ENCODE measurements at places on chromosomes 12 and 14.
A peak's percentile ranks its signal among the peaks of the same experiment; 100 is the strongest.

- DNase-seq = no peak
Measured at GRCh38 chr14:32728976-32729375, 209.7 kb upstream of the NPAS3 start.

DNA sequence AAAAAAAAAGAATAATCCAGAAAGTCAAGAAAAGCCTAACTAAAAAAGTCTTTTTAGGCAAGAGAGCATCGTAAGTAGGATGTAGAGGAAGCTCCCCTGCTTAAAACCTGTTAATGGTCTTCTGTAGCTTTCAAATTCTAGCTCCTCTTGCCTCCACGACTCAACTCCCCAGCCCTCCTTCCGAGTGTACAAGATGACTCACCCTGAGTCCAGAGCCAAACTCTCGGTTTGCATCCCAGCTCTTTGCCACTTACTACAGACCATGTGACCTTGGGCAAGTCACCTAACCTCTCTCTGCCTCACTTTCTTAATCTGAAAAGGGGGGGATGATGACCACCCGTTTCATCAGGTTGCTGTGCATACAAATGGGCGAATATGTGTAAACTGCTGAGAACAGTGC lies 460.4 kb downstream of the DPF3 start:
- DNase-seq = no peak

DNA sequence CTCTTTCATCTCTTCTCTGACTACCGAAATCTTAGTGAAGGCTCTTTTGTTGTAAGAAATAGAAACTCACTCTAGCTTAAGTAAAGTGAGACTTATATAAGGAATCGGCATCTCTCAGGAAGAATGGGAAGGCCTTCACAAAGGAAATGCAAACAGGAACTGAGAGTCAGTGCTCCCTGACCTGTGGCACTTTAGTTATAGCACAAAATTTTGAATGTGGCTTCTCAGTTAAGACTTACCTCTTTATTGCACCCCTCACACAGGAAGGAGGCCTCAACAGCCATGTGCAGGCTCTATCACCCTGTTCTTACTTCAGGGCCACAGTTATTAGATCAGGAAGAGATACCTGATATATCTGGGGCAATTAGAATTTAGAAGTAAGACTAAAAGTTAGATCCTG lies 224.7 kb upstream of the EGLN3 start:
- no peak for DNase-seq

GRCh38 chr12:109167781-109168180 lies 51.4 kb downstream of the ACACB start:
- DNase-seq = no peak

DNA sequence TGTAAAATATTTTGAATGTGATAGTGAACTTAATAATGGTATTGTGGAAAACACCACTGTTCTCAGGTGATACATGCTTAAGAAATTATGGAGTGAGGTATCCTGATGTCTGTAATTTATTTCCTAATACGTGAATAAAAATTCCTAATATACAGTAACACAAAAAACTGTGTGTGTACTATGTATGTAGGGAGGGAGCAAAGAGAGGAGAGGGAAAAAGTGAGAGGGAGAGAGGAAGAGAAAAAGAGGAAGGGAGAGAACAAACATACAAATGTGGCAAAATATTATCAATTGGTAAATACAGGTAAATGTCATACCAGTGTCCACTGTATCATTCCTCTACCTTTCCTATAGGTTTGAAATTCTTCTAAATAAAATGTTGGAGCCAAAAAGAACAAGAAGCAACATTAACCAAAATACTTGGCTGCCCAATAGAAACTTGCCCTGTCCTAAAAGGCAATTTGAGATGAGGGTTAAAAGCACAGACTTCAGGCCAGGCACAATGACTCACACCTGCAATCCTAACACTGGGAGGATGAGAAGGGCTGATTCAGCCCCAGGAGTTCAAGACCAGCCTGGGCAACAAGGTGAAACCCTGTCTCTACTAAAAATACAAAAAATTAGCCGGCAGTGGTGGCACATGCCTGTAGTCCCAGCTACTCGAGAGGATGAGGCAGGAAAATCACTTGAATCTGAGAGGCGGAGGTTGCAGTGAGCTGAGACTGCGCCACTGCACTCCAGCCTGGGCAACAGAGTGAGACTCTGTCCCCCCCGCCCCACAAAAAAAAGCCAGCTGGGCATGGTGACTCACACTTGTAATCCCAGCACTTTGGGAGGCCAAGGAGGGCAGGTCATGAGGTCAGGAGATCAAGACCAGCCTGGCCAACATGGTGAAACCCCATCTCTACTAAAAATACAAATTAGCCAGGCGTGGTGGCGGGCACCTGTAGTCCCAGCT lies 14.5 kb downstream of the R3HDM2 start:
- no peak for DNase-seq

DNA sequence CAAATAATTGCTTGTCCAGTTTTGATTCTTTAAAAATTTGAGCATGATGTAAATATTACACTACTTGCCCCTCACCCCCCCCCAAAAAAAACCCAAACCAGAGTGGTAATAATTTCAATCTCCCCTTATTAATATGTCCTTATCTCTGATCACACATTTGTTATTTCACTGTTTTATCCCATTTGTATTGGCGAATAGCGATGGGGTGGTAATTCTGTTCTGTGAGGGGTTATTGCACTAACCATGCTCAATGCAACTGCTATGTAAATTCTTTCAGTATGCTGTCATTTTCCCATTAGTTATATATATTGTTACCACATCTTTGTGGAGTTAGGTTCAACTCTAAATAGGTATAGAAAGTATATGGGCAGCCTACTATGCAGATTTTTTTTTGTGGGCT lies 1.1 kb downstream of the RIMKLB start:
- DNase-seq = no peak

DNA sequence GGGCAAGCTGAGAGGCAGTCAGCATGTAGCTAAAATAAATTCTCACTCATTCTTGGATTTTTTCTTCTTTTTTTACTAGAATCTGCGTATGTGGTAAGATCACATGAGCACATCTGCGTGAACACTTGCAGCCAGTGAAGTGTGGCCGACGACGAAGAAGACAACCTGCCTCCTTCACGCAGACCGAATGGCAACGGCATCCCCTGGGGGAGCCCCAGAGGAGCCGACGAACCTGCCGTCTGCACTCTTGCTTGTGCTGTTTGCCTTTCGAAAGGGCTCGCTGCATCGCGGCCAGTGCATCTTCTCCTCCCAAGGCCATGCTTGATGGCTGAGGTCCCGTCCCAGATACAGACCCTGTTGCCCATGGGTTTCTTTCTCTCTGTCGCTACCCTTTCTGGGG lies 113.8 kb downstream of the KCNK10 start:
- DNase-seq = no peak

GRCh38 chr12:116659771-116660481 lies 77.9 kb downstream of the SPRING1 start:
- DNase-seq = no peak

DNA sequence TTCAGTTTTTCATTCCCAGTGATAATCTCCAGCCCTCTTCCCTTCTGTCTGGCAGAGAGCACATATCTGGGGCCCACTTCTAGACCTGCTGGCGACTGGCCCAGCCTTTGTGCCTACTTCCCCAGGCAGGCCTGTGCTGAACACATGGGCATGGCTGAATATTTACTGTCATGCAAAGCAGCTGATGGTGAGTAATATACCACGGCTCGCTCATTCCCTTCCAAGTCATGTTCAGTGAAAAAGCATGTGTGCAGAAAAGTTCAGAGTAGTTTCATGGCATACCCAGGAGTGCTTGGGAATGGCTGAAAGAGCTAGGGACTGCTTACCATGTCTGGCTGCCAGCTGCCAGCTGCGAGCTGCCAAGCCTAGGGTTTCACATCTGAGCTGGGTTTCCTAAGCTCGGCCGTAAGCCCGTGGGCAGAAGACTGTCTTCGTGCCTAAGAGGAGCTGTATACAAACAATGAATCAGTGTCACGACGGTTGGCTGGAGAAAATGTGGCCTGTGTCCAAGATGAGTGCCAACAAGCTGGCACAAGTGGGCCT lies 179.9 kb upstream of the PELI2 start:
- DNase-seq = no peak

DNA sequence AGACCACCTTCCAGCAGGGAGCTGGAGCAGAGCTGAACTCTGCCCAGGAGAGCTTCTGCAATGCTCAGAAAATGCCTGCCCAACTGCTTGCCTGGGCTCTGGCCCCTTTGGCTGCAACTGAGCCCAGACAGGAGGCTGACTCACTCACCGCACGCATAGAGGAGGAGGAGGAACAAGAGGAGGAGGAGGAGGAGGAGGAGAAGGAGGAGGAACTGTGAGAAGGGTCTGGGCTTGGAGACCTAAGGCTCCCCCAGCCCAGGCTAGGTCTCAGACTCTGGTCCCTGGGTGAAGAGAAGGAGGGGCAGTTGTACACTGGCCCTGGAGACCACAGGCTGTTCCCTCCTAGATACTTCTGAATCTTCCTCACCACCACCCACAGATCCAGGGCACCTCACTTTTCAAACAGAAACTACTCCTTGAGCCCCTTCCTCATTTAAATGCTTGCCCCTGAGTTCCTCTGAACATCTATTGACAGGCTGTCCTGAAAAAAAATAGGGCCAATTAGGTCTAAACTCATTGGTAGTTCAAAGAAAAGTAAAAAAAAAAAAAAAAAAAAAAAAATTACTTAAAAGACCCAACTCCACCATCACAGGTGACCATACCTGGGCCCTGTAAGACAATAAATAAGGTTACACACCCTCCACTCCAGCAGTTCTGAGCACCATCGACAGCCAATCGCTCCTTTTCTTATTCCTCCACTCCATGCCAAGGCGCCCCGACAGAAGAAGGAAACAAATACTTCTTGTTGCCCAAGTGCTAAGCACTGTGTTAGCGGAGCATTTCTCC lies 674 bp downstream of the VDR start:
- DNase-seq = peak; percentile 57

DNA sequence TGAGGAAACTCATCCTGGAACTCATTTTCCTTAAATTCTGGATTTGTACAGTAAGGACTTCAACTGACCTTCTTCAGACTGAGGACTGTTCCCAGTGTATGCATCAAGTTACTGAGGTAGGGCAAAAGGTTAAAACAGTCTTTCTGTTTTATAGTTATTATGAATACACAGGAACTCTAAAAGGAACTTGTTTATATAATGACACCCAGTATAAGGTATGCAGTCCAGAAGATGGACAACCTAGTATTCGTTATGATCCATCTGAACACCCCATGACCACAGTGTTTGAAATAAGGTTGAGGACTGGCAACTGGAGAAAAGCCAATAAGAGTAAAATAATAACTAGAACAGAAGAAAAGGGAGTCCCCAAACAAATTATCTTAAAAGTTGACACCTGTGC lies 779.9 kb upstream of the TMEM132C start:
- DNase-seq = no peak

- DNase-seq = no peak
Measured at GRCh38 chr14:29126361-29126760, 359.8 kb downstream of the FOXG1 start.

GRCh38 chr12:127515941-127516340 lies 751.0 kb upstream of the TMEM132C start:
- DNase-seq = no peak

Measured in uterus (tissue), 4 donors.